ENCODE measurements at places on chromosomes 3 and 15. TPM values are rescaled to one million over a fixed set of nuclear protein-coding genes. Genes with fewer than 3 reads are reported as not detected.

The STRA6 gene
- 1.7 TPM for total RNA-seq

The MCTP2 gene
- 1.00 TPM for total RNA-seq

The MNS1 gene
- 3.4 TPM for total RNA-seq

The WHAMM gene
- 2.3 TPM for total RNA-seq

The GABRR3 gene
- 0.13 TPM for total RNA-seq

The GOLGA8N gene
- total RNA-seq = 3.6 TPM

The ISLR2 gene
- total RNA-seq = 105 TPM

The ARL14 gene
- total RNA-seq = 0.48 TPM

The GOLGA6B gene
- not detected for total RNA-seq

The SLC35G2 gene
- total RNA-seq = 14.4 TPM

The CHRNA7 gene
- 7.0 TPM for total RNA-seq

The PHLDB2 gene
- total RNA-seq = 2.5 TPM

The SPTSSB gene
- total RNA-seq = 11.4 TPM

The HMG20A gene
- total RNA-seq = 29.0 TPM

The PRR20G gene
- total RNA-seq = not detected

The CIDEC gene
- total RNA-seq = 0.43 TPM

The FRMD5 gene
- total RNA-seq = 22.5 TPM

The TRPM1 gene
- 3.6 TPM for total RNA-seq

The COL6A6 gene
- total RNA-seq = 0.38 TPM

The RAB6B gene
- 6.7 TPM for total RNA-seq

The ADAMTS17 gene
- total RNA-seq = 0.43 TPM

All from motor neuron (in vitro differentiated cells).